Retinal pigment epithelial cell (primary cell): ENCODE measurements at places on chromosomes 12 and 14.
A peak's percentile ranks its signal among the peaks of the same experiment; 100 is the strongest.

DNA sequence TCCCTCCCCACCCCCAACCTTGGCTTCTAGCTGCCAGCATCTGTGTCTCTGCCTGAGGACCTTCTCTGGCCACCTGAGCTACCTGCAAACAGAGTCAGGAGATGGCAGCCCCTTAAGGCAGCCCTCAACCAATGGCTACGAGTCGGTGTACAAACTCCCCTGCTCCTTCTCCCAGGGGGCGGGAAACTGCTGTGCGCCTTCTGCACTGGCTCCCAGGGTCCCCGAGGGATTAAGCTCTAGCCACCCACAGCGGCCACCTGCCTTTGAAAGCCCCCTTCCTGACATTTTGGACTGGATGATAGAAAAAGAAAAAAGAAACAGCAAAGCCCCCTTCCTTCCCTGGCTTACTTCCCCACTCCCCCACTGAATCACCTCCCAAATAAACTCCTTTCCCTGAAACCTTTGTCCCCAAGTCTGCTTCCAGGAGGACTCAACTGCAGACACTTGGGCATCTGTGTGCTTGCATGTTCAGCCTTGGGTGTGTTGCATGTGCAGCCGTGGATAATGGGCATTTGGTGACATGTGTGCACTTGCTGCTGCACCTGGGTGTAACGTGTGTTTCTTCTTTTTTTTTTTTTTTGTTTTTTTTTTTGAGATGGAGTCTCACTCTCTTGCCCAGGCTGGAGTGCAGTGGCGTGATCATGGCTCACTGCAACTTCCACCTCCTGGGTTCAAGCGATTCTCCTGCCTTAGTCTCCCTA is 6.0 kb downstream of the SDS start:
- no peak for DNase-seq

GRCh38 chr12:60399064-60399463 is 803.2 kb downstream of the SLC16A7 start:
- no peak for DNase-seq

- DNase-seq, result no peak
Observed at GRCh38 chr14:60590991-60591414, 58.3 kb downstream of the SIX1 start.

DNA sequence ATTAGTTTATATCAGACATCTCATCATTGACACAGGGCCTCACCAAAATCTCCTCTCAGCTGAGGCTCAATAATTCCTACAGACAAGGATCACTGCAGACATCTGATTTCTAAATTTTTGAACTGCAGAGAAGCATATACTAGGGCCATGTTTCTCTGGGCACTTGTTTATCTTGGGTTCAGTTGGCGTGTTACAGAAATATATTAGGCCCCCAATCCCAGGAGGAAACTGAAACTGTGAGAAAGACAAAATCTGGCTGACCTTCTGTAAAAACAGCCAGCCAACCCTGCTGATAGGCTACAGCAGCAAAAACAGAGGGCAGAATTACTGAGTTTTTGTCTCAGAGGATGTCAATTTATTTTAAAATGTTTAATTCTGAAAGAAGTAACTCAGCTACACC is 634.6 kb downstream of the ETNK1 start:
- no peak for DNase-seq

GRCh38 chr12:10562306-10562933 is 51.0 kb downstream of the MAGOHB start:
- peak; percentile 2 for DNase-seq

DNA sequence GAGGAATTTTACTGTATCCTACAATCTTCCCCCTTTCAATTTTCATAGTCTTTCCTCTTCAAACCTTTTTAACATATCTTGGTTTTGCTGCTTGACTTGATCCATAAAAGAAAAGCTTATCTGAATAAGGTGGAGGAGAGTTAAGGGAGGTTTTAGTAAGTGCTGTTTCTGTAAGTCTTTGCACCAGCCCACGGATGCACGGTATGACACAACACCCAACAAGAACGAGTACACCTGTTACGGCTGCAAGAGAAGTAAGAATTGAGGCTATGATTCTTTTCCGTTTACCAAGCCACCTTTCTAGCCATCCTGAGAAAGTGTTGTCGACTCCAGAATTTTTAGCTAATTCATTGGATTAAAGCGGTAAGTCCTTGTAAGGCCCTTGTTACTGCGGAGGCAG is 26.1 kb upstream of the CPNE8 start:
- DNase-seq, result no peak

DNA sequence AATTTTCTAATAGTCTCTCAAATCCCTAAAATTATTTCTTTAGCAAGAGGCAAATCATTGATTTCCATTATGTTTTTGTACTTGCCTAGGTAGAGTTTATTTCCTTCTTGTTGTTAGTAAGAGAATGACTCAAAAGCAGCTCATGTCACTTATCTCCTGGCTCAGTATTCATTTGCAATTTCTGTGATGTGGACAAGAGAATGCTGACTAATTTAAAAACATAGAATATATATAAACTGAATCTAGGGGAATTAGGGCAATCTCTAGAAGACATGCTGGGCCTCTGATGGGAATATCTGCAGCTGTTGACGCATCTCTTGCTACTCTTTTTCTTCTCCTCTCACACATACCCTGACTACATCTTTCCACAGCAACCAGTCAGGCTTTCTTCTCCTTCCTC is 130.8 kb upstream of the PRKD1 start:
- no peak for DNase-seq

GRCh38 chr14:80959496-80959895 is 4.1 kb downstream of the TSHR start:
- no peak for DNase-seq

DNA sequence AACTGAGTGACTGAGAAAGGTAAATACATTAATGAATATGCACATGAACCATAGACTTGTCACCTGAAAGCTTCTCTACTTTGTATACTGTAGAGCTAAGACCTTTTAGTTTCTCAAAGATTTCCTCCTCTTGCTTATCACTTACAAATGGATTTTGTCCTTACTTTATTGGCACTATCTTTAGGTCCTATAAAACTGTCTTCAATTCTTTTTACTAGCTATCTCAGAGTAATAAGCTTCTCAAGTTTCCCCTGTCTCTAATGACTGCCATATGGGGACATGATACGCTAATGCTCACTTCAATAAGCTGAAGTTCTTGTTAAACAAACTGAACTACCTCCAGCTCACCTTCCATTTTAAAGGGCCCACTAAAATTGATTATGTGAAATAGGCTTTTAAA is 468.2 kb upstream of the CCDC196 start:
- no peak for DNase-seq

GRCh38 chr12:122807651-122808050 is 27.6 kb upstream of the HIP1R start:
- DNase-seq, result no peak

- DNase-seq, result no peak
Observed at GRCh38 chr12:87883806-87884205, 145.4 kb downstream of the C12orf50 start.

DNA sequence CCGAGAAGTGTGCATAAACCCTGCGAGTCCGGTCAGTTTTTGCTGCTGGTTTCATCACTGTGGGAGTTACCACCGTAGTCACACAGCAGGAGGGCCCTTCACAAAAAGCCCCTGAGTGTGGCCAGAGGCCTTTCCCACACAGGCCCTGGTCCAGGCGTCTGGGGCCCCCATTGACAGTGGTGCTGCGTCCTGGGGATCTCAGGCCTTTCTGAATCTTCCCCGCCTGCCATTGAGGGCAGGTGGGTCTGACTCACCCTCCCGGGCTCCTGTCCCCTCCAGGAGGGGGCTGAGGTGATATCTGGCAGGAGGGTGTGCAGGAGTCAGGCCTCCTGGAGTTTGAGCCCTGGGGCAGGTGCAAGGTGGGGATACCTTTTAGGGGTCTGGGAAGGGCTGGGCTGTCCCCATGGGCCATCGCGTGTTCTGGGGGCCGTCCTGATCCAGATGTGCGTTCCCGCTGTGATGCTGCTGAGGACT is 358.5 kb downstream of the TMEM121 start:
- DNase-seq, result no peak

DNA sequence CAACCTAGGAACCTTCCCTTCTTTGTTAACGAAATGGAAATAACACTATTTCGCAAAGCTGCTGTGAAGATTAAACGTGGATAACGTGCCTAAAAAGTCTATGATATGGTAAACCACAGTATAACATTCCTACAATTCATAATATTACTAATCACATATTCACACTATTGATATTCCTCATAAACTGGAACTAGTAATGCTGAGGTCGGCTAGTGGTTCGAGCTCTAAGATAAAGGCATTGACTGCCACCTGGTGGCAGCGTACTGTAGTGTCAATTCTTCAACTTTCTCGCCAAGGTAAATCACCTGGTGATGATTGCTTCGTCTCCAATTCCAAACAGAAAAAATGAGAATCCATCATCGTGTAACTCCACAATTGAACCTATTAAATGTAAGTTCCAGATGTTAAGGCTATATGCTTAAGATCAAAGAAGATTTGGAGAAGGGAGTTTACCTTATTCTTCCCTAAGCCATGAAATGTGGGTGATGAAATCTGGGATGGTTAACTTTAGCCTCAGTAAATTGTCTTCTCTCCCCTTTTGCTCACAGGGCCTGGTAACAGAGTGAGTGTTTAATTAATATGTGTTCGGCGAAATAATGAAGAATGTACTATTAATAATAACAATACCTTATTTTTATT is 197.5 kb upstream of the TMEM132C start:
- DNase-seq, result peak; percentile 20

- no peak for DNase-seq
Observed at GRCh38 chr14:84581041-84581440, 948.9 kb upstream of the FLRT2 start.

- DNase-seq, result no peak
Observed at GRCh38 chr12:19633641-19634040, 194.3 kb downstream of the AEBP2 start.

DNA sequence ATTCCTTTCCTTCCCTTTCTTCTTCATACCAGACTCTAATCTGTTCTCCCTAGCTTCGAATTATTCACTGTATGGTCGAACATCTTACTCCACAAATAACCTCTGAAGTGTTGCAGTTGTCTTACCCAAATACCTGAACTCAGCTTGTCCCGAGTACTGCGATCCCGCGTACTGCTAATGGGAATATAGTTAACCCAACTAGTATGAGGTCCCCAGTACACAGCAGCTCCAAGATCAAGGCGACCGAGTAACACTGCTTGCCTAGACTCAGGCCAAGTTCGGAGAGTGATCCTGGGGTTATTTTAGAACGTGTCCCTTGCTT is 462 bp upstream of the ETNK1 start:
- peak; percentile 20 for DNase-seq

- no peak for DNase-seq
Observed at GRCh38 chr12:46361667-46362034, 10.9 kb downstream of the SLC38A2 start.

- DNase-seq, result no peak
Observed at GRCh38 chr12:2583642-2584401, 210.9 kb upstream of the FKBP4 start.

GRCh38 chr14:27256805-27257204 is 659.0 kb upstream of the NOVA1 start:
- DNase-seq, result no peak

DNA sequence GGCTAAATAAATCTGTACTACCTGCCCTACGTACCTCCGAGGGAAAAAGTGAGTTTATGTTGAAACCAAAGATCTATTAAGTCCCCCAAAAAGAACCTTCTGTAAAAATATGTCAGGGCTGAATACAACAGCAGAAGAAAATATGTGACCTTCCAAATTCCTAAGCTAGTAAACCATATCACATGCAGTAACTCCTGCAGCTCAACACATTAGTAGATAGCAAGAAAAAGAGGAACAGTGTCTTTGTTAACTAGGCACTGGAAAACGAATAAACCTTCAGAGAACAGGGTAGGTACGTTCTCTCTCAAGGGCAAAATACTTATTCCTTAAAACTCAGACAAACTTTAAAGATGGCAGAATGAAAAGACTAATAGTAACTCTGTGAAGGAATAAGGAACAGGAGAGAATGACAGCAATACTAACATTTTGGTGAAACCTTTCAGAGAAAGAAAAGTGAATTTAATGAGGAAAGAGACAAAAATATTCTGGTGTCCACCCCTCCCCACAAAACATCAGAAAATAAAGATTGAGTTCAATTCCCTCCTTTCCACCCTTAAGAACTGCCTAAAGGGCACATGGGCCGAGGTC is 18.0 kb downstream of the CBX5 start:
- no peak for DNase-seq

GRCh38 chr14:104734051-104734587 is 10.1 kb downstream of the ADSS1 start:
- no peak for DNase-seq

- DNase-seq, result no peak
Observed at GRCh38 chr12:95551305-95551704, at the start of gene USP44. TSS of gene USP44 (minus strand) at chr12:95551476. CDS start at chr12:95534256, 17,220 bp downstream.

DNA sequence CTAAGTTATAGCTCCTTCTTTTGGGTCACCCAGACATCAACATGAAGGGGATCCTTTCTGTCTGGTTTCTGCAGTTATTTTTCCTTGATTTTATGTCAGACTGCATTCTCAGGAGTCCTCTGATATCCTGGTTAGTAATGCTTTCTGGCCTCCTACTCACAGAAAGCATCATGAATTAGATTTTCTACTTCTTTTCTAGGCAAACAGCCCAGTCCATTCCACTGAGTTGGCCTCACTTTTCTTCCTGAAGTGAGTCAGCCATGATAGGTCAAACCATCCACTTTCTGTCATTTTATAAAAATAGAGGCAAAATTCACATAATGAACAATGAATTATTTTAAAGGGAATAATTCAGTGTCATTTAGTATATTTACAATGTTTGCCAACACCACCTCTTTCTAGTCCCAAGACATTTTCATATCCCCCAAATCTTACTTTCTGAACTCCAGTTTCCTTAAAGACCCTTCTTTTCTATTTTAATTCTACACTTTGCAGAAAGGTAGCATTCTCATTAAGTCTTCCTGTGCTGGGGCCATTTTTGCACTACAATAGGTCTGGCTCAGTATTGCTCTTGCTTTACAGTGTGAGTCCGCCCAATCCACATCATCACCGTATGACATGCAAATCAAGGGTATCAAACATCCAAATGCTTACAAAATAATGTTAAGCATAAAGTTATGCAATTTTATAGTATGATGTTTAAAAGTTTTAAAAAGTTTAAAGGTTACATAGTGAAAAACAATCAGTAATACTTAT is 95.1 kb downstream of the UNC79 start:
- DNase-seq, result no peak

DNA sequence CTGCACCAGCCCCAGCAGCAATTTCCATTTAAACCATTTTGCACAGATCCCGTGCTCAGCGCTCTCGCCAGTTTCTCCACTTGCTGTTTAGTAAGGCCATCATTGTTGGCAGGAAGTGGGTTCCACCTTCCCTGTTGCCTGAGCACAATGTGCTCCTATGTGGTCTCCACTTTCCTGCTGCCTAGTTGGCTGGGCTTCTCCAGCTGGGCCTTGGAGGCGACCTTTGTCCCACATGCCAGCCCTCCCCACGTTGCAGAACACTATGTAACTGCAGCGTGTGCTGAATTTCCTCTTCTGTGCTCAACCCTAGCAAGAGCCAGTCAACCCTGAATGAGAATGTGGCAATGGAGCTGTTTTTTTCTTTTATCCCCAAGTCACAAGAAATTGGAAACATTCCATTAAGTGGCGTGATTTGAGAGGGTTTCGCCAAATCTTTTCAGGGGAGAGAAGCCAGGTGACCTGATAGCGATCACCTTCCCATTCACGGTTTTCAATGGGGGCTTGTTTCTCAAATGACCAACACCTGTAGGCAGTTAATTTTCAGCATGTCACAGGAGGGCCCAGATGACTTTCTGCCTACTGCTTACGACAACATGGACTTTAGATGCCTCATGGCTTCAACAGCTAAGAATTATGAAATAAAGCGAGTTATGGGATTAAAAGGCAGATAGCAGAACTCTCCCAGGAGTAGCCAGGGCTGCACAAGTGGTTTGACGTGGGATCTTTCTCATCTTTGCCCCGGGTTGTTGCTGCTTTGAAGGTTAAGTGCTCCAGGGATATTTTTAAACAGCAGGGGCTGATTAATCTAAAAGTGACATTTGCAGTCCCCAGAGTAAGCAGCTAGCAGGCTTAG is at the start of gene ACACB:
TSS of gene ACACB (plus strand) at position 830 of the 853 bp plus-strand sequence. CDS start 22,819 bp downstream, outside the sequence.
- DNase-seq, result peak; percentile 34
